ENCODE measurements at places on chromosomes 2 and 18. TPM values are rescaled to one million over a fixed set of nuclear protein-coding genes. Genes with fewer than 3 reads are reported as not detected.
A peak's percentile ranks its signal among the peaks of the same experiment; 100 is the strongest.

DNA sequence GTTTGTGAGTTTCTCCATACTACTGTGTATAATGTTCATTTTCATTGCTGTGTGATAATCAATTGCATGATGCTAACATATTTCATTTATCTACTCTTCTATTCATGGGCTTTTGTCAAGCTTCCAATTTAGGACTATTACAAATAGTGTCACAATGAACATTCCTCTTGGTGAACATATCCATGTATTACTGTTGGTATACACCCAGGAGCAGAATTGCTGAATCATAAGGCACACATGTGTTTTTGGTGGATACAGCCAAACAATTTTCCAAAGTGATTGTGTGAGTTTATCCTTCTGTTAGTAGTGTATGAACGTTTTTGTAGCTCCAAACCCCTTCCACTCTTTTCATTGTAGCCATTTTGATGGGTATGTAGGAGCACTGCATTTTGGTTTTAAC is 101.6 kb upstream of the COPS8 start:
- no peak overlapping the region for H3K27ac ChIP-seq
- H3K4me1 ChIP-seq, result no peaks in the 10 kb centered on the region
- no peaks in the 10 kb centered on the region for H3K27me3 ChIP-seq
- no peak overlapping the region for H3K4me3 ChIP-seq
- no peak for DNase-seq
- H3K36me3 ChIP-seq, result no peaks in the 10 kb centered on the region

DNA sequence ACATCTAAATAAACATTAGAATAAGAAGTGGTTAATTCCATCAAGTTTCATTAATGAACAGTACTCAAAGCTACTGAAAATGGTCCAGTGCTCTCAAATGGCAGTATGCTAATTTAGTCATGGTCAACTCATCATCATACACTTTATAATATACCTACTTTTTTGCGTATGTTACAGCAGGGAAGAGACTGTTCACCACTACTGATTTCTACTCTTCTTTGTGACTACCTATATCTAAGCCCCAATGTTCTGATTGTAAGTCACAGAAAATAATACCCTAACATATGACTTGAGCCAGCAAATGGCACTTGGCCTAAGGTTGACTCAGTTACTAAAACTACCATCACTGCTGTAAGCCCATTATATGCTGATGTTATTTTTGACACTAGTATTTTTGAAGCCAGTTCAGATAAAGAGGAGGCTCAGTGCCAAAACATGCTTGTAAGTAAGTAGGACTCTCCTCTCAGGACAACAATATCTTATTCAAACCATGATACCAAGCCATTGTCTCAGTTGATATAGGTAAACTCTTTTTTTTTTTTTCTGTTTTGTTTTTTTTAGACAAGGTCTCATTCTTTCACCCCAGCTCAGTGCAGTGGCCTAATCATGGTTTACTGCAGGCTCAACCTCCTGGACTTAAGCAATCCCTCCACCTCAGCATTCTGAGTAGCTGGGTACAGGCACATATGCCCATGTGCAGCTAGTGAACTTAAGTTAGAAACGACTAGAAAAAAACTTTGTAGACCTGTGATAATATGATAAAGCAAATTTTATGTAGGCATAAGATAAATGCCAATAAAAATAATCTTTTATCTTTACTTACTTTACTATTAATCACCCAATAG is 266.9 kb downstream of the ZNF385B start:
- H3K4me1 ChIP-seq, result no peaks in the 10 kb centered on the region
- no peak for DNase-seq
- H3K36me3 ChIP-seq, result no peaks in the 10 kb centered on the region
- no peak overlapping the region for H3K27ac ChIP-seq

The ANAPC1 gene
- total RNA-seq, result 85.1 TPM

The SLC38A11 gene
- total RNA-seq, result not detected

DNA sequence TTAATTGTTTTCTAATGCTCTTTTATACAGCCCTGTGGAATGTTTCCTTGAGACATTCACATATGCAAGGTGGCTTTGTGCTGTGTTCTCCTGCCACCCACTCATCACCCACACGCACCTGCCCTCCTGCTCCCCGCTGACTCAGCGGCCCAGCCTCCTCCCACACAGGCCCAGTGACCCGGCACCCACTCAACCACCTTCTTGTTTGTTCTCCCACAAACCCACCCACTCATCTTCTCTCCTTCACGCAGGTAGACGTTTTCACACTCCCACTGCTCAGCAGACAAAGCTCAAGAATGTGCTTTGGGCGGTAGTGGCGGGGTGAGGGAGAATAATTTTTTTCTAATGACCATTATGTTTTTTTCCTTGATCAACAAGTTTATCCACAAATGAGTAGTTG is 28.6 kb upstream of the NEMP2 start:
- no peaks in the 10 kb centered on the region for H3K27me3 ChIP-seq
- DNase-seq, result peak; percentile 56
- H3K4me3 ChIP-seq, result no peak overlapping the region
- H3K36me3 ChIP-seq, result peaks cover 13% of the 10 kb centered on the region

- no peak overlapping the region for H3K4me3 ChIP-seq
- peak; percentile 67 for DNase-seq
- peaks cover 15% of the 10 kb centered on the region for H3K4me1 ChIP-seq
- peak overlapping the region; percentile 40 for H3K27ac ChIP-seq
- H3K36me3 ChIP-seq, result no peaks in the 10 kb centered on the region
These were observed 47.4 kb downstream of the PSMG2 start for GRCh38 chr18:12750076-12750714.

- H3K4me1 ChIP-seq, result no peaks in the 10 kb centered on the region
- H3K27me3 ChIP-seq, result peaks cover 26% of the 10 kb centered on the region
- no peak overlapping the region for H3K27ac ChIP-seq
- H3K4me3 ChIP-seq, result no peak overlapping the region
- peak; percentile 53 for DNase-seq
These were observed 96.7 kb downstream of the PMAIP1 start for GRCh38 chr18:59996370-59996966.

- no peak overlapping the region for H3K4me3 ChIP-seq
- H3K27me3 ChIP-seq, result no peaks in the 10 kb centered on the region
- DNase-seq, result no peak
- H3K4me1 ChIP-seq, result peaks cover 7% of the 10 kb centered on the region
- no peak overlapping the region for H3K27ac ChIP-seq
- H3K36me3 ChIP-seq, result no peaks in the 10 kb centered on the region
These were observed 70.9 kb upstream of the LYPD6B start for GRCh38 chr2:148967578-148967977.

- no peaks in the 10 kb centered on the region for H3K27me3 ChIP-seq
- no peaks in the 10 kb centered on the region for H3K4me1 ChIP-seq
- no peaks in the 10 kb centered on the region for H3K36me3 ChIP-seq
- H3K4me3 ChIP-seq, result no peak overlapping the region
- no peak for DNase-seq
These were observed 998.0 kb upstream of the CDH2 start for GRCh38 chr18:29174891-29175290.

DNA sequence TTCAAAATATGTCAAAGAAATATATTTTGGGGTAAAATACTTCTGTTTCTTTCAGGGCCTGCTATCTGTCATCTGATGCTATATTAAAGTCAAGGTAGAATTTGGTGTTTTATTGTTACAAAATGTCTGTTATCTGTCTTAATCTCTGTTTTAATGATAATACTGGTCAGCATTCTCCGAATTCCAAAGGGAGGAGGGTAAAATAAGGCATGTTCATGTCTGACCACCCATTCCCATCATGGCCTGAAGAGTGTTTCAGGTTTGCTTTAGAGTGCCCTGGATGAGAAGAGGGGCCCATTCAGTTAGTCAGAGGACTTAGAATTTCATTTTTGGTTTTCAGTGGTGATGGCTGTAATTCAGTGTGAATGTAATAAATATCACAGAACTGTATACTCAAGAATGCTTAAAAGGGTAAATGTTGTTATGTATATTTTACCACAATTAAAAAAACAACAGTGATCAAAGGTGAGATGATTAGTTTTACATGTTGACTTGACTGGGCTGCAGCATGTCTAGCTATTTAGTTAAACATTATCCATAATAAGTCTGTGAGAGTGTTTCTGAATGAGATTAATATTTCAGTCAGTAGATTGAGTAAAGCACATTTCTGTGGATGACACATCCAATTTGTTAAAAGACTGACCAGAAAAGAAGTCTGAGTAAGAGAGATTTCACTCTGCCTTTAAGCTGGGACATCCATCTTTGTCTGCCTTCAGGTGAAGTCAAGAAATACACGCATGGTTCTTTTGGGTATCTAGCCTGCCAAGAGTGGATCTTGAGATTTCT is 467.9 kb upstream of the SYT4 start:
- no peaks in the 10 kb centered on the region for H3K27me3 ChIP-seq
- no peak overlapping the region for H3K4me3 ChIP-seq
- DNase-seq, result no peak
- H3K4me1 ChIP-seq, result no peaks in the 10 kb centered on the region

- H3K4me3 ChIP-seq, result no peak overlapping the region
- H3K27ac ChIP-seq, result no peak overlapping the region
- peaks cover 6% of the 10 kb centered on the region for H3K27me3 ChIP-seq
- no peak for DNase-seq
These were observed 3.1 kb downstream of the CXCR2 start for GRCh38 chr2:218128781-218129457.

DNA sequence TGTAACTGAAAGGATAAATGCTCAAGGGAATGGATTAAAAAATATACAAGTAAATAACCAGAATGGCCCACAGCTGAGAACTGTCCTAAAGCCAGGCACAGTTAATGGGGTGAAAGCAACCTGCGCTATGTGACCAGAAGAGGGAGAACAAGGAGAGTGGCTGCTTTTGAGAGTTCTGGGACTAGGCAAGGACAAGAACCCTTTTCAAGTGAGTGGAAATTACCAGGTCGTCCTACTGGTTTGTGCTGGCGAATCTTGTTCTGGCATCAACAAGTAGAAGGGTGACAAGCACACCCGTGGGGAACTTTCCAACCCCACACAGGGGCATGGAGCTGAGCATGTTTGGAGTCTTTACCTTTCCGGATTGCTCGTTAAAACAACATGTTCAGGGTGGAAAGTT is 82.8 kb downstream of the TMEM17 start:
- H3K36me3 ChIP-seq, result no peaks in the 10 kb centered on the region
- DNase-seq, result no peak
- no peaks in the 10 kb centered on the region for H3K27me3 ChIP-seq
- no peak overlapping the region for H3K27ac ChIP-seq
- no peaks in the 10 kb centered on the region for H3K4me1 ChIP-seq

DNA sequence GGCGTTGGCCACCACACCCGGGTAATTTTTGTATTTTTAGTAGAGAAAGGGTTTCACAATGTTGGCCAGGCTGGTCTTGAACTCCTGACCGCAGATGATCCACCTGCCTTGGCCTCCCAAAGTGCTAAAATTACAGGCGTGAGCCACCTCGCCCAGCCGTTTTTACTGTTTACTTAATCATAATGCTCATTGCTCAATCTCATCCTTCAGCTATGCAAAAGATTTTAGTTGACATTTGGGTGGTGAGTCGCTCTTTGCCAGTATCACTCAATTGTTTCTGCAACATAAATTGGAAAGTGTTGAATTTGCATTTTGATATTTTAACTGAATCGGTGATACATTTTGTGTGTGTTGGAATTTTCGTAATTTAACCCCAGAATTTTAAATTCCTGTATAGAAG is 7.8 kb upstream of the ZNF532 start:
- DNase-seq, result no peak
- H3K27ac ChIP-seq, result no peak overlapping the region
- peaks cover 30% of the 10 kb centered on the region for H3K27me3 ChIP-seq

DNA sequence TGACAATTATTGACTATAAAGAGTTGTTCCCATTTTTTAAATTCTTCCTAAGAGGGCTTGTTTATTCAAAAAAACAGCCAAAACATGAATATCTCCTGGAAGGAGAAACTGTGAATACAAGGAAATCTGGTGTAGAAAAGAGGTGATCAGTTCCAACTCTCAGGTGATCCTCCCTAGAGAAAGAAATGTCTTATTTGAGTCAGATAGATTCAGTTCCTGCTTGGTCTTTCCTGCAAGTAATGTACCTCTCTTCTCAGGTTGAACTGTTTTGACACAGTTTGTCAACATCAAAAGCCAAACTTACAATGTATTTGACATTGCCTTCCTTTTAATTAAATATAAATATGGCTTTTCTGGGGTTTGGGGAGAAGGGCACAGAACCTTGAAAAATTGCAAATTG is 567.4 kb downstream of the ARHGAP15 start:
- H3K4me1 ChIP-seq, result peaks cover 56% of the 10 kb centered on the region
- H3K4me3 ChIP-seq, result no peak overlapping the region
- no peak for DNase-seq
- peaks cover 15% of the 10 kb centered on the region for H3K36me3 ChIP-seq

DNA sequence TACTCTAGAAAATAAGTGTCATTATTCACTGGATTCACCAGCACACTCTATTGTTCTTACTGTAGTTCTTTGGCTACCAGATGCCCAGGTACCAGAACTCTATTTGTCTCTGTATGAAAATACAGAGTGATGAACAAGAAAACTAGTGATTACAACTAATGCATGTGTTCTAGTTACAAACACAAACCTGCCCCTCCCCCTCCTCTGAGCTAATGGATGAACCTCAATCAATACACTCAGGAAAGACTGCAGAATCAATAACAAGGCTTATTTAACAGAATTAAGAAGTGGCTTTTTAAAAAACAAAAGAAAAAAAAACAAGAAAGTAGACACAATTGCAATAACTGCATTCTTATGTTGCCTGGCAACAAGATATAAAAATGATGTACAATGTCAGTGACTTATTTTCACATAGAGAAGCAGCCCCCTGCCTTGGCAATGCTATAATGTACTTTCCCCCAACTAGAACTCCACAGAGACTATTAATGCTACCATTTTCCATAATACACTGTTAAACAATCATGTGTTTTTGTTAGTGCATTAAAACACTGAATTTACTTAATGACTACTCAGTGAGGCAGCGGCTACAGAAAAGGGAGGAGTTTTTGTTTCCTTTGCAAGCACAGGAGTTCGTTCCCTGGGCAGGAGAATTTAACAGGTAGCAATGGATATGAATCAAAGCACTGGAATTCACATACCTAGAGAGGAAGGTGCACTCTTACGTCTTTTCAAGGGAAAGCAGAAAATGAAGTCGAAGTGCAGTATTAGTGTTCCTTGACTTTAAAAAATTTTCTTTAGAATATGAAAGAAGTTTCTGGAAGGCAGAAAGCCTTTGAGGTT is 318.8 kb upstream of the REV1 start:
- H3K27me3 ChIP-seq, result no peaks in the 10 kb centered on the region
- no peaks in the 10 kb centered on the region for H3K36me3 ChIP-seq
- DNase-seq, result no peak
- H3K27ac ChIP-seq, result no peak overlapping the region
- H3K4me3 ChIP-seq, result no peak overlapping the region

The CBLN2 gene
- not detected for total RNA-seq

Data from activated CD4-positive, alpha-beta T cell treated with anti-CD3 and anti-CD28 coated beads for 36 hours (primary cell).